Activated CD4-positive, alpha-beta T cell treated with anti-CD3 and anti-CD28 coated beads, Interleukin-2, amount 10 ng/mL, durations not matched to agents 24 days and 14 days (primary cell): ENCODE measurements at places on chromosomes 4 and X. TPM values are rescaled to one million over a fixed set of nuclear protein-coding genes. Genes with fewer than 3 reads are reported as not detected.

DNA sequence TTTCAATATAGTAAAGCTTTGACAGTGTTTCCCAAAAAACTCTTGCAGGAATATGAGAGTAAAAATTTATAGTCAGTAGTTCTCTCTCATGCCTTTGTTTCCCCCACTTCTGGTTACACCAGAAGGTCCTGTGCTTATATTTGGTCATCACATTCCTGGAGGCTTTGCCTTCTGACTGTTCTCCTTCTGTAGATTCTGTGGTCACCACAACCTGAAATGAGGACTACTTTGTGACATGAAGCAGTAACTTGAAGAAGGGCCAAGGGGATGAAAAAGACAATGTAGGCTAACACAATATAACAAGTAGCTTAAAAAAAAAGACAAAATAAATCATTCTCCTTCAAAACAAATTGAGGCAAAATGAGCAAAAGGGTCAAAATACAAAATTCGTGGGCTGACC lies 366.2 kb upstream of the NR3C2 start:
- no peak overlapping the region for H3K4me3 ChIP-seq
- DNase-seq = no peak
- H3K36me3 ChIP-seq = no peaks in the 10 kb centered on the region
- no peaks in the 10 kb centered on the region for H3K4me1 ChIP-seq
- no peaks in the 10 kb centered on the region for H3K27me3 ChIP-seq

- no peaks in the 10 kb centered on the region for H3K4me1 ChIP-seq
- DNase-seq = peak; percentile 35
- H3K36me3 ChIP-seq = no peaks in the 10 kb centered on the region
- H3K27ac ChIP-seq = no peak overlapping the region
- no peak overlapping the region for H3K4me3 ChIP-seq
These were observed 162.7 kb downstream of the SHOX start for GRCh38 chrX:793216-793770.

DNA sequence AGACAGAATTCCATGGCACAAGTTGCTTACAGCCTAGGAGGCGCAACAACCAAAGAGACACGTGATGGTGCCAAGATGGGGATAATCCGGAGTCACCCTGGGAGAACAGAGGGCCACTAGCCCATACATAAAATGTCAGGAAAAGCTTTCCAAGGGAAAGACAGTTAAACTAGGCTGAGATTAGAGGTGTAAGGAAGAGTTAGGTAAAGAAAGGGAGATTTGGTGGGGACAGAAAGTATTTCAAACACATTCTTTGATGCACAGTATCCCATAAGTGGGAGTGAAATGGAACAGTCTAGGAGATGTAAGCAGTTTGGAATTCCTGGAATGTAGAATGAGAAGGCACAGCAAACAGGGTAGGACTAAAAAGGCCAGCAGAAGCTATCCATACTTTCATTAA lies 860.9 kb upstream of the LCORL start:
- no peak for DNase-seq
- H3K27me3 ChIP-seq = no peaks in the 10 kb centered on the region
- H3K36me3 ChIP-seq = no peaks in the 10 kb centered on the region
- no peak overlapping the region for H3K4me3 ChIP-seq
- no peak overlapping the region for H3K27ac ChIP-seq
- no peaks in the 10 kb centered on the region for H3K4me1 ChIP-seq

- no peak overlapping the region for H3K4me3 ChIP-seq
- no peaks in the 10 kb centered on the region for H3K36me3 ChIP-seq
- H3K27me3 ChIP-seq = no peaks in the 10 kb centered on the region
- H3K4me1 ChIP-seq = no peaks in the 10 kb centered on the region
- no peak overlapping the region for H3K27ac ChIP-seq
These were observed 583.9 kb downstream of the NLGN4X start for GRCh38 chrX:5644776-5645175.

DNA sequence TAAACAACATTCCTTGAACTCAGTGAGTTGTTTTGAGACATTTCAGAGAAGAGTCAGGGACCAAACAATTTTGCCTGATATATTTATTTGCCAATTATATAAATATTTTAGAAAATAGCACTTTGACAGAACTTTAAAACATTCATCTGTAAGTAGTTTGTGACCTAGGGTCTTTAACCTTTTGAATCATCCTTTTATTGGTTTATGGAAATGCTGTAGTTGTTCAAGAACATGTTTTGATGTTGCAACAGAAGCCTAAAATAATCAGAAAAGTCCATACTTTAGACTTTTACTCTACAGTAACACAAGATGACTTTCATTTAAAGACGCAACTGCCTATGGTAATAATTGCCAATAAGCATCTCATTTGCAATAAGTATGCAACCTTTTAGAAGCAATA lies 43.0 kb downstream of the CXCL1 start:
- no peaks in the 10 kb centered on the region for H3K36me3 ChIP-seq
- no peak overlapping the region for H3K27ac ChIP-seq
- no peaks in the 10 kb centered on the region for H3K4me1 ChIP-seq
- no peak overlapping the region for H3K4me3 ChIP-seq
- no peak for DNase-seq

- H3K4me3 ChIP-seq = no peak overlapping the region
- peaks cover 3% of the 10 kb centered on the region for H3K4me1 ChIP-seq
- H3K36me3 ChIP-seq = no peaks in the 10 kb centered on the region
- H3K27me3 ChIP-seq = peaks cover 2% of the 10 kb centered on the region
These were observed 41.1 kb upstream of the PDK3 start for GRCh38 chrX:24423960-24424359.

DNA sequence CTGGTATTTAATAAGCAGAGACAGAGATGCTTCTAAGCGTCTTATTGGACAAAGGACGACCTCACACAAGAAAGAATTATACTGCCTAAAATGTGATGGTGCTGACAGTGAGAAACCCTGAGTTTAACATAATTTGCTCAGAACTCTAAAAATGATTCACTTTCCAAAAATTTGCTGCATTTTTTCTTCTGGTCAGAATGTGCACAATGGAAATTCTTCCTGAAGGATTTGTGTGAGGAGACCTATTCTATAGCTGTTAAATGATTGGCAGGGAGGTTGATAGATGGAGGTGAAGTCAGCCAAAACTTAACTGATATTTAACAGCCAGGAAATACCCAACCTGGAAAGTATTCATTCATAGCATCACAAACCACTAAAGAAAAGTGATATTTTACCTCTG lies 1.7 kb downstream of the MAGEC3 start:
- no peaks in the 10 kb centered on the region for H3K36me3 ChIP-seq
- H3K27ac ChIP-seq = no peak overlapping the region
- no peaks in the 10 kb centered on the region for H3K27me3 ChIP-seq
- DNase-seq = no peak
- no peak overlapping the region for H3K4me3 ChIP-seq

GRCh38 chr4:5186271-5187064 lies 135.2 kb downstream of the STK32B start:
- no peak overlapping the region for H3K4me3 ChIP-seq
- no peaks in the 10 kb centered on the region for H3K4me1 ChIP-seq
- no peaks in the 10 kb centered on the region for H3K27me3 ChIP-seq
- no peak overlapping the region for H3K27ac ChIP-seq
- no peak for DNase-seq

DNA sequence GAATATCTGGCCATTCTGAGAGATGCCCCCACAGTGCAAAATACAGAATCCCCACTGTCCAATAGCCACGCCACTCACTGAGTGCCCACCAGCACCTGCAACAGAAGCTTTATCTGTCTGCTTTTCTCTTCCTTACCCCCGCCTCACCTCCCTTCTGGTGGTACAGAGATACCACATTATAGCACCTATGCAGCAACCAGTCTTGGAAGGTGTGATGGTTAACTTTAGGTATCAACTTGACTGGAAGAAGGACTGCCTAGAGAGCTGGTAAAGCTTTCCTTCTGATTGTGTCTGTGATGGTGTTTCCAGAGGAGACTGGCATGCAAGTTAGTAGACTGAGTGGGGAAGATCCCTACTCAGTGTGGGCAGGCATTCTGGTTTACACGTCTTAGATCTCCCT lies 61.8 kb upstream of the TXK start:
- H3K4me3 ChIP-seq = no peak overlapping the region
- no peak for DNase-seq
- H3K27ac ChIP-seq = no peak overlapping the region
- no peaks in the 10 kb centered on the region for H3K4me1 ChIP-seq
- no peaks in the 10 kb centered on the region for H3K27me3 ChIP-seq

GRCh38 chr4:153514001-153514526 lies 47.9 kb downstream of the TMEM131L start:
- no peaks in the 10 kb centered on the region for H3K27me3 ChIP-seq
- peaks cover 46% of the 10 kb centered on the region for H3K36me3 ChIP-seq
- no peak overlapping the region for H3K4me3 ChIP-seq
- H3K27ac ChIP-seq = no peak overlapping the region

- peak; percentile 84 for DNase-seq
- H3K27me3 ChIP-seq = no peaks in the 10 kb centered on the region
- H3K27ac ChIP-seq = peak overlapping the region; percentile 98
These were observed 1.5 kb downstream of the P2RY8 start for GRCh38 chrX:1535241-1536041.

DNA sequence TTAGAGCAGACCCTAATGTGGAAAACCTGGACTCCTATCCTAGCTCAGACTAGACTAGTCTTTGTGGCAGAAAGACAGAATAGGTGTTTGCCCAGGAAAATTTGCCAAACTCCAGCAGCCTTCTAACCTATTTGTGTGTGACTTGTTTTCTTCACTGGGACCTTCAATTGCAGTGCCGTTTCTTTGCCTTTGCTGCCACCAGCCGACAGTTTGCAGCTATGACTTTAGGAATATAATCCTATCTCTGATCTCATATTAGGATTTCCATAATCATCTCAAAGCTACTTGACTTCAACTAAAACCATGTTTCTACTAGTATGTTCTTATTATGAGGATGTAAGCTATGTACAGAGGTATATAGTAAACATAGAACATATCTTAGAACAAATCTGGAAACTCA lies 60.2 kb upstream of the PGAM4 start:
- peak; percentile 60 for DNase-seq
- H3K27me3 ChIP-seq = no peaks in the 10 kb centered on the region
- H3K4me3 ChIP-seq = no peak overlapping the region
- no peak overlapping the region for H3K27ac ChIP-seq
- peaks cover 3% of the 10 kb centered on the region for H3K4me1 ChIP-seq

F9 gene
- not detected in 2 replicates for total RNA-seq

DNAAF6 gene
- not detected in 2 replicates for total RNA-seq

SERPINA7 gene
- not detected in 2 replicates for total RNA-seq

ARSH gene
- total RNA-seq = not detected in 2 replicates

XK gene
- 0.14 and 0.17 TPM in 2 replicates for total RNA-seq

PPARGC1A gene
- not detected in 2 replicates for total RNA-seq
